ENCODE measurements at places on chromosomes 6 and 20. TPM values are rescaled to one million over a fixed set of nuclear protein-coding genes. Genes with fewer than 3 reads are reported as not detected.

Gene MUC21
- not detected for total RNA-seq

Gene HLA-DRA
- not detected for total RNA-seq

Gene RHAG
- not detected for total RNA-seq

Gene LPA
- total RNA-seq = not detected

DNA sequence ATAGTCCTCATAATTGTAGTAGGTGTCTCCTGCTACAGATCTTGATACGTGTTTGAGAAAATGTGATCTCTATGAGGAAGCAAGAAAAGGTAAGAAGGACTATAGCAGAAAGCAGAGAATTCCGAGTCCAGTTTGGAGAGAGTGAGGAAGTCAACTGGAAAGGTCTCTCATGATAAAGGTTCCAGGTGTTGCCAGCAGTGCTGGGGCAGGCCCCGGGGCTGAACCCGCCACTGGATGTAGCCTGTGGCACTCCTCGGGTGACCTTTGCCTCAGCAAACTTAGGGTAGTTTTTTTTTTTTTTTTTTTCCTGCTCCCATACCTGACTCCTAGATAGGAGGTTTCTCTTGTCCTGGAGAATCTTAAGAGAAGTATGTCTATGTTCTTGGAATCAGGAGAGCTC is 62.8 kb downstream of the FAM120B start:
- no peak for DNase-seq

GRCh38 chr6:75604294-75604693 is 2.6 kb downstream of the SENP6 start:
- no peak for DNase-seq

DNA sequence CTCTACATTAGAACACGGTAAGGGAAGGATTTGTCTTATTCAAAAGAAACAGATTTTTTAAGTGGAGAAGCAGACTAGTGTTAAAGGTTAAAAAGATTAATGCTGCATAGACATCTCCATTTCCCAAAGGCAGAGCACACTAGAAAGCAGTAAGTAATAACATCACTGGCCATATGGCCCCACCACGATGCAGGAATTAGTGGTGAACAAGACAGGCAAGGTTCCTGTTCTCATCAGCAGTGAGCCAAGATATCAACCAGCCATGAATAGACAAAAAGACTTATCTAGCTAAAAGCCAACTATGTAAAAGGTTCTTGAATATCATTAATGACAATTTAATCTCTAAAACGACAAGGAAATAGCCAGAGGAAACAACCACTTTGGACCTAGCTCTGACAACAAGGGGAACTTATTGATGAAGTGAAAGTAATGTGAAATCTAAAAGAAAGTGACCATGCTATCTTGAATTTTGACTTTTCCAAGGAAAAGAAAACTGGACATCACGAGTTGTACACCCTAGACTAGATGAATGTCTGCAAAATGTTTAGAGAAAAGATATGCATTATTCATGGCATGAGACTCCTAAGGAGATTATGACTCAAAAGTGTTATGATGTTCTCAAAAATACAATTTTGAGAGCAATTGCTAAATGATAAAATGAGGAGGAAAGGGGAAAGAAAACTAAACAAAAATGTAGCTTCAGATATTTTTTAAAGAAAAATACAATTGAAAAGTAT is 157.9 kb upstream of the STXBP5 start:
- no peak for DNase-seq

DNA sequence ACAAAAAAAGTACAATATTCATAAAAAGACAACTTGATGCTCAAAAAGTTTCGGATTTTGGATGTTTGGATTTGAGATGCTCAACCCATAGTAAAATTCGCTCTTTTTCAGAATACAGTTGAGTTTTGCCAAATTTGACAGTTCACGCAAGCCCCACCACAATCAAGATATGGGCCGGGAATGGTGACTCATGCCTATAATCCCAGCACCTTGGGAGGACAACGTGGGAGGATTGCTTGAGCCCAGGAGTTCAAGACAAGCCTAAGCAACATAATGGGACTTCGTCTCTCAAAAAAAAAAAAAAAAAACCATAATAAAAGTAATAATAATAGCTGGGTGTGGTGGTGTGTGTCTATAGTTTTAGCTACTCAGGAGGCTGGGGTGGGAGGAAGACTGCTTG is 51.3 kb downstream of the PHF20 start:
- DNase-seq = no peak

GRCh38 chr6:130229645-130230044 is 6.9 kb upstream of the SAMD3 start:
- DNase-seq = no peak

DNA sequence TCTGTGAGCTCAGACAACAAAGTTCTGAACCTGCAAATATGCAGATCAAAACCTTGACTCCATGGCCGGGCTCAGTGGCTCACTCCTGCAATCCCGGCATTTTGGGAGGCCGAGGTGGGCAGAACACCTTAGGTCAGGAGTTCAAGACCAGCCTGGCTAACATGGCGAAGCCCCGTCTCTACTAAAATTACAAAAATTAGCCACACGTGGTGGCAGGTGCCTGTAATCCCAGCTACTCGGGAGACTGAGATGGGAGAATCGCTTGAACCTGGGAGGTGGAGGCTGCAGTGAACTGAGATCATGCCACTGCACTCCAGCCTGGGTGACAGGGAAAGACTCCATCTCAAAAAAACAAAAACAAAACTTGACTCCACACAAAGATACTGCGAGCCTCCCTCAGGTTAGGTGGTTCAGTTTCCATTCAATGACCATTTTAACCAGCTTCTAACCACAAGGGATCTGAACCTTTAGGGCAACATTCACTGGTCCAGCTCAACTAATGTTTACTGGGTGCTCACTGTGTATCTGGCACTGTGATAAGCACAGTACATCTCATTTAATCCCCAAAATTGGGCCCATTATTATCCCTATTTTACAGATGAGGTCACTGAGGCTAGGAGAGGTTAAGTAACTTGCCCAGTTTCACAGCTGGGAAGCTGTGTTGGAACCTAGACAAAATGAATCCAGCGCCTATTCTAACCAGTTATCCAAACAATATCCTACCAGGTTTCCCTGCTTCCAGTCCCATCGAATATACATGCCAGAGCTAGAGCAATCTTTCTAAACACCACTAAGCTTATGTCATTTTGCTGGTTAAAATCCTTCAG is 1.8 kb downstream of the SNRPB start:
- DNase-seq = no peak

- DNase-seq = peak; percentile 48
Observed at GRCh38 chr6:110509617-110510241, 33.3 kb upstream of the SLC22A16 start.

DNA sequence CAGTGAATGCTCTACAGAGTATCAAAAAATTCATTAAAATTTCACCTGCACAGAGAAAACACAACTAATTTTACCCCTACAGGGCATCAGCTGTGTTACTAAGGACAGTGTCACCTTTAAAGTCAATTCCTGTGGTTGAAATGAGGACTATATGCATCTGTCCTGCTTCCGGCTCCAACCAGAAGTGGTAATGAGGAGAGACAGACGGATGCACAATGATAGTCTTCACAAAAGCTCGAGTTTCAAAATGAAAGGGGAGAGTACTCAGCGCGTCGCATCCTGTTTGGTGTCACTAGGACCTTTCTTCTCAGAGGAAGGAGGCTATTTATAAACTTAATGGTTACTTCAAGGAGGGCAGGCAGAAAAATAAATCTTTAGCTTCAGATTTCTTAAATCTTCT is 86.5 kb downstream of the LYRM4 start:
- peak; percentile 56 for DNase-seq

DNA sequence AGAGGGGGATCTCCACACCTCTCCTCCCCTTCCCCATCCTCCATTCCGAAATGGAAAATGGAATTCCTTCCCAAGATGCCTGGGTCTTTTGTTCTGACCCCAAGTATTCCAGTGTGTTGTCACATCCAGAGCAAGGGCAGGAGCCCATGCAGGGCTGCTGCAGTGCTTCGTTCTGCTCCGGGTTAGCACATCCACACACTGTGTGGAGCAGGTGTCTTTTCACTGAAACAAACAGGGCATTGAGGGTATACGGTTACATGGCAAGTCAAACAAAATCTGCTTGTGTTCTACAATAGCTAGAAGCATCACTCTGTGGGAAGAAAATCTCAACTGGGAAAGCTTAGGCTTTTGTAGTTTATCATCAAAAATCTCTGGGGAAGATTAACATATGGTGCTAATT is 56.9 kb downstream of the LYRM2 start:
- DNase-seq = no peak

DNA sequence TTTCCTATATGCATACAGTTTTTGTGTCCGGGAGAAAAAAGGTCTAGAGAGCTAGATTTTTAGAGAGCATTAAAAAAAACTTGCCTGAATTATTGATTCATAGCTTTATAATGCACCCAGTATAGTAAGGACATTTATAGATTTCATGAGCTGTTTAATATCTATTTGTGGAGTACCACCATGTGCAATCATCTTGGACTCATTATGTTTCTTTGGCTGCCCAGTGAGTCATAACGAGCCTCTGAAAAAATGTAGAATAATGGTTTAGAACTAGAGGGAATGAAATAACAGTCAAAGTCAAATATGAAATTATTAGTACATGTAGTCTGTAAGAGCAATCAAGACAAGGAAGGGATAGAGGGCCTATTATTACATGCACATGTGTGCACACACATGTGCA is 350.0 kb downstream of the CD83 start:
- no peak for DNase-seq

- no peak for DNase-seq
Observed at GRCh38 chr20:59137532-59137931, 26.1 kb upstream of the ZNF831 start.

- DNase-seq = peak; percentile 10
Observed at GRCh38 chr6:79465381-79465780, 71.8 kb downstream of the LCA5 start.

DNA sequence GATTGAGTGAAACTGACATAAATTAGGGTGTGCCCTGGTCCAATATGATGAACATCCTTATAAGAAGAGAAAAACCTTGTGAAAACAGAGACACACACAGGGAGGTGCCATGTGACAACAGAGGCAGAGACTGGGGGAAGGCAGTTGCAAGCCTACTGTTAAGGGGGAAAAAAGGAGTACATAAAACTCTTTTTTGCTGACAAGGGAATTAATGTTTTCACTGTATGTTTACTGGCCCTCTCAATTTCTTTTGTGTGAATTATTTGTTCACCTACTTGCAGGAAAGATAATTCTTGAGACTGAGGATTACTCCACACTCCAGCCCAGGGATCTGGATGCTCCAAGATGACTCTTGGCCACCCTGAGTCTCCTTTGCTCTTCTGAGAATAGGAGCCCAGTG is 12.1 kb upstream of the NRSN1 start:
- DNase-seq = no peak

GRCh38 chr6:44258921-44259320 is 1.6 kb upstream of the SLC35B2 start:
- no peak for DNase-seq

GRCh38 chr20:654417-654750 is 1.4 kb upstream of the SRXN1 start:
- no peak for DNase-seq

- DNase-seq = no peak
Observed at GRCh38 chr6:161316531-161316930, 42.7 kb upstream of the AGPAT4 start.

- DNase-seq = no peak
Observed at GRCh38 chr6:31572041-31572911, at the start of gene LTA. TSS of gene LTA (plus strand) at chr6:31572289. CDS start at chr6:31572743, 454 bp downstream.
